Colonic mucosa (tissue), 4 donors: ENCODE measurements at places on chromosomes 2 and 18. TPM values are rescaled to one million over a fixed set of nuclear protein-coding genes. Genes with fewer than 3 reads are reported as not detected.

TXNDC2 gene
- not detected for total RNA-seq

TYW5 gene
- 7.6 TPM for total RNA-seq

DARS1 gene
- 80.7 TPM for total RNA-seq

- DNase-seq: no peak
Observed at GRCh38 chr2:65576861-65577601, 144.6 kb upstream of the SPRED2 start.

DNA sequence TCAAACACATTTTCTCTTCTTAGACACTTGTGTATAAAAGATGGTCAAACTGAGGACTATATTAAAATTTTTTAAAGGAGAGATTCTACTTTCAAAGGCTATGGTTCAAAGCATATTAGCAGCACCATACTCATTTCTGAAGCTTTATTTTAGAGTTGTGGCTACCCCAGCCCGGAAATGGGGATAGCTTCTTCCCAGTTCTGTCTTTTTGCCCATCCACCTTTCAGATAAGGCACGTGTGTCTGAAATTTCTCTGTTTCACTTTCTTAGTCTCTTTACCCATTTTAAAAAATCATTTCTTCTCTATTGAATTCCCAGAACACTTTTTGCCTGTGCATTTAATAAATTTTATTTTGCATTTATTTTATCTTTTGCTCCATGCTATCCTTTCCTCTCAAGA lies 431.5 kb downstream of the RNF144A start:
- DNase-seq: no peak

- no peak for DNase-seq
Observed at GRCh38 chr2:222000326-222000725, 298.5 kb downstream of the PAX3 start.

- no peak for DNase-seq
Observed at GRCh38 chr2:240439698-240440151, 4.3 kb downstream of the GPC1 start.

GRCh38 chr2:39171621-39172020 lies 50.8 kb upstream of the SOS1 start:
- DNase-seq: no peak
